ENCODE measurements at places on chromosomes 1 and 21. TPM values are rescaled to one million over a fixed set of nuclear protein-coding genes. Genes with fewer than 3 reads are reported as not detected.

The GTF2B gene
- 36.8 TPM for total RNA-seq

The SSX2IP gene
- 36.1 TPM for total RNA-seq

The GBP3 gene
- 48.4 TPM for total RNA-seq

The HMGB4 gene
- not detected for total RNA-seq

The RAB42 gene
- total RNA-seq = 10.1 TPM

The SAMD11 gene
- total RNA-seq = 36.2 TPM

The FAM163A gene
- not detected for total RNA-seq

The FOXD3 gene
- total RNA-seq = not detected
